ENCODE measurements at places on chromosomes 3 and 15. TPM values are rescaled to one million over a fixed set of nuclear protein-coding genes. Genes with fewer than 3 reads are reported as not detected.

Gene C3orf85
- total RNA-seq, result not detected

- DNase-seq, result peak; percentile 58
Observed at GRCh38 chr15:39140060-39140604, 440.7 kb upstream of the THBS1 start.

- no peak for DNase-seq
Observed at GRCh38 chr3:186983659-186984058, 53.3 kb downstream of the ST6GAL1 start.

DNA sequence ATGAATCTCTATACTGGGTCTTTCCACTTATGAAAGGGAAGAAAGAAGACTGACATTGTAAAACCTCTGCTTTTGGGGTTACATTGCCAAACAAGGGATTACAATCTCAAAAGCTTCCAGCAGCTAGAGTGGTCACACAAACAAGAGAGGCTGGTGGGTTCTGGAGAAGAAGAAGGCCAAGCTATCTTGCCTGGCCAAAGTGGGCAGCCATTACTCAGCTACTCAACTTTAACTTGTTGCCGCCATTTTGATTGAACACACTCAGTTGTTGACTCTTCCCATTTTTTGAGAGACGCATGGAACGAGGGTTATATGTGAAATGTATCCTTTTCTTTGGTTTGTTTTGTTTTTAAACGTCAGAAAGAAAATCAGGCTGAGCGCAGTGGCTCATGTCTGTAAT lies 50.9 kb downstream of the BHLHE40 start:
- DNase-seq, result no peak

GRCh38 chr3:151012753-151013152 lies 40.2 kb upstream of the CLRN1 start:
- DNase-seq, result no peak

DNA sequence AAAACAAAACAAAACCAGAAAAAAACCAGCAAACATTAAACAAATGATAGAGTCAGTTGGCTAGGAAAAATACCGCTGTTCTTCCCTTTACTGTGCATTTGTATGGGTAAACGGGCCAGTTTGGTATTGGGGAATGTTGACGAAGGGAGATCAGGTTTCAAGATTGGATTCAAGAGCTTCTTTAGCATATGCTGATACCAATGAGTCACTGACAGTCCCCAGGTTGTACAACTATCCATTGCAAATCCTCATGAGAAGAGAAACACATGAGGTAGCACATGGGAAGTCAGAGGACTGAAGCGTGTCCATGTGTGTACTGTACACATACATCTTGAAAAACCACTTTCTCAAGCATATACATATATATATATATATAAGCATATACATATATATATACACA lies 25.6 kb downstream of the TIGIT start:
- DNase-seq, result no peak

GRCh38 chr3:98567666-98568270 lies 25.6 kb downstream of the CPOX start:
- DNase-seq, result no peak

DNA sequence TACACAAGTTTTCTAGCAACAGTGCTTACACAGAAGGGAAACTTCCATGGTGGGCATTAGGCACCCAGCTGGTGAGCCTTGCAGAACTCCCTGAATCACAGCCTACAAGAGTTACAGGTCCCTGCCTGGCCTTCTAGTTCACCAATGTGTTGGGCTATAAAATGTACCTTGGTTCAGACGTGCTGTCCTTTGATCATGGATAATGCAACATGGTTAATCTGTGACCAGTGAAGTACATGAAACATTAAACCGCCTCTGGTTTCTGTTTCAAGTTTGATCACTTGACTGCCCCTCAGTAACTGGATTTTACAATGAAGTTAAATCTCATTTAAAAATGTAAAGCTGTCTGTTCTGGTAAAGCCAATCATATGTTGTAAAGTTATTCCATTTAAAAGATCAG lies 51.8 kb downstream of the FMN1 start:
- no peak for DNase-seq

Data from stomach (tissue), 19 donors.